ENCODE measurements at places on chromosomes 2 and 18.

GRCh38 chr2:47043891-47044239 lies 111.2 kb downstream of the STPG4 start:
- no peak for DNase-seq

DNA sequence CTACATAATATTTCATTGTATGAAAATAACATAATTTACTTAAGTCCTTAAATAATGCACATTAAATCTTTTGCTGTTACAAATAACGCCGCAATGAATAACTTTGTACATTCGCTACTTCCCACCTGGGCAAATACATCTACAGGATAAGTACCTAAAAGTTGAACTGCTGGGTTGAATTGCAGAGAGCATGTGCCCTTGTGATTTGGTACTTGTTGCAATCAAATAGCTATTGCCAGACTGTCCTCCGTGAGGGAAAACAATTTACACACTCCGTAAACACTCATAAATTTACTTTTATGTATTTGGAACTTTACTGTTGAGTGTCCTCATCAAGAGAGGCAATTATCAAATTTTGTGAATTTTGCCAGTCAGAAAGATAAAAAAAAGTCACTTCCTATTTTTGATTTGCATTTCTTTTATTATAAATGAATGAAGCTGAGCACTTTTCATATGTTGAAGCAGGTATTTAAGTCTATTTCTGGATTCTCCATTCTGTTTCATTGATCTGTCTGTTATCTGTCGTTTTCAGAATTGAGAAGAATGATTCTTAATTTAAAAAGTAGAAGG lies 140.8 kb upstream of the SERTAD2 start:
- DNase-seq = no peak

DNA sequence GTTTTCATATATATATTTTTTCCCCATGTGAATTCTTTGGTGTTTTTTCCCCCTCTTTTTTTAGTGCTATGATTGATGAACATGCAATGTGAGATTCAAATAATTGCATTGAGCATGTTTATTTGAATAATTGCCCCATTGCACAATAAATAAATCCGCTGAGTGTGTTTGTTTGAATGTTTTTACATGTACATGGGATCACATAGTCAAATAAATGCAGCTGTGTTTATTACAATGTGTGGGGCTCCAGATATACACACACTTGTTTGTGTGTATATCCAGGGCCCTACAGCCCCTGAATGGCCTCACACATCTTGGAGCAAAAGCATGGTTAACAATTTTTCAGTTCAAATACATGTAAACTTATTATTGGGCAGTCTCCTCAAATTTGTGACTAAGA lies 134.5 kb downstream of the ZEB2 start:
- DNase-seq = no peak

- DNase-seq = no peak
These were observed 42.6 kb upstream of the SETBP1 start for GRCh38 chr18:44638034-44638540.

DNA sequence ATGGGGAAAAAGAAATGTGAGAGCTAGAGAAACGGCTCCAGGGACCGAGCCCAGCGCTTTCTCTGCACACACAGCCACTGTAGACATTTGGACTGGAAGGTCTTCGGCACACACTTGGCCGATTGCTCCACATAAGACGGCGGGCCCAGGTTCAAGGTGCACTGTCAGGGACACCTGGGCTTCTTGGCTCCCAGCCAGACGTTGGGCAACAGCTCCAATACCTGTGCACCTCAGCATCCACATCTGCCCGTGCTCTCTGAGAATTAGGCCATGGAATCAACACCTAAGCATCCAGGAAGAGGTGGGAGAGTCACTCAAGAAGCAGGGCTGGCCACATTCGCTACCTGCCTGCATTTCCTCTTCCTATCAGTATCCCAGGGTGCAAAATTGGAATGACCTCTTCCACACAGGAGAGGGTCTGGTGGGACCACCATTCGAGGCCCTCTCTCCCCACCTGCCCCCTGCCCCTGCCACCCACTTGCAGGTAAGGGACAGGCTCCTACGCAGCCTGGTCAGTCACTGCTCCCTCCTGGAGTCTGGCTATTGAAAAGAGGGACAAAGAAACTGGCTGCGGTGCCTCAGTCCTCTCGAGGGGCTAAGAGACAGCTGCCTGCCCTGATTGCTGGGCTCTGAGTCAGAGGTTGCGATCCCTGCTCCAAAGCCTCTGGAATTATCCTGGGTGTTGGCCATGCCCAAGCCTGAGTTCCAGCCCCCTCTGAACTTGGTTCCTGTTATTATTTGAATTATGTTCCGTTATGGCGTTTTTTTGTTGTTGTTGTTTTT lies 40.1 kb upstream of the TAF1B start:
- DNase-seq = peak; percentile 44

DNA sequence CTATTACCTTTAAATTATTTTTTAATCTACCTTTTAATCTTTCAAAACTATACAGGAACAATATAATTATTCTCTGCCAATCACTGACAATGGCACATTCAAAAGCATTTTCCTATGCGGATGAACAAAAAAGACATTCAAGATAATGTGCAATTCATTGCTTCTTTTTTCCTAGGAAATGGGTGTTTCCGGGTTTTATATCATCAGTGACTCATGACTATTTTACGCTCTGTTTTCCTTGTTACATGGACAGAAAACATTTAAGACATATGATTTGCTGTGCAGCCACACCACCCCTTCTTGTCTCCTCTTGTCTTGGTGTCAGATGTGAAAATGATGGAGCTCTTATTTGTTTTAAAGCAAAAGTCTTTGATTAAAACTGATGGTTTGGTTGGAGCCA lies 184.7 kb upstream of the LINC00305 start:
- DNase-seq = no peak

DNA sequence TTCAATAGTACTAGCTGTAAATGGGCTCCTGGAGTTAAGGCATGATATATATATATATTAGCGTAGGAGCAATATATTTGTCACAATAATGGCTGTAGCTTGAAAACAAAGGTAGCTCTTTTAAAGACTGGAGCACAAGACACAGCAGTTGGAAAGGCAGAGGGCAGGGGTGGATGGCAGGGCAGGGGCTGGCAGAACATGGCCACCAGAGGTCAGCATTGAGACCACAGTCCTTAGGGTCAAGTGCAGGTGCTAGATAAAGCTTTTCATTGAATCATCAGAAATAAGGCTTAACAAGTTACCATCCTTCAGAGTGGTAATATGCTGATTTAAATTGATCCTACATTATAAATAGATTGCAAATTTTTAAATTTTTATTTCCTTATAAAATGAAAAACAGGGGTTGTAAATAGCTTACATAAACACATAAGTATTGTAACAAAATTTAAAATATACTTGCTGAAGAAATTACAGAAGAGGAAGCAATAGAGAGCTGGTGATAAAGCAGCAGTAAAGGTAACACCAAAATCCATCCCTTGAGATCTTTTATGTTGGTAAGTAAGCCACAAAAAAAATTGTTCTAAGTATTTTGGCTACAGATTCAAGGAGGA lies 161.2 kb upstream of the PIEZO2 start:
- DNase-seq = peak; percentile 58

GRCh38 chr2:181810823-181811695 lies 80.5 kb upstream of the ITPRID2 start:
- peak; percentile 74 for DNase-seq

DNA sequence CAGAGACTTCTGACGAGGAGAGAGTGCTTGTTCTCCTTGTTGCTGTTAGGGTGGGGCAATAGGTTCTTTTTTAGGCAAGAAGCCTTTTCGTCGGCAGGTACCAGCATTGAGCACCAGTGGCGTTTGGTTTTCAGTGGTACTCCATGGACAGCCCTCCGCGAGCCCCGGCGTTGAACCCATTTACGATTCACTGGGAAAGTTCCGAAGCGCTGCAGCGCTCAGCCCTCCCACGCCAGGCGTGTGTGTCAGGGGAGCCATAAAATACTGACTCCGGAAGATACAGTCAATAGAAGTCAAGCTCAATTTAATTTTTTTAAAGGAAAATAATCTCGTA lies 494 bp upstream of the ROCK1 start:
- no peak for DNase-seq

GRCh38 chr2:191252699-191253098 lies 7.5 kb downstream of the MYO1B start:
- DNase-seq = no peak

DNA sequence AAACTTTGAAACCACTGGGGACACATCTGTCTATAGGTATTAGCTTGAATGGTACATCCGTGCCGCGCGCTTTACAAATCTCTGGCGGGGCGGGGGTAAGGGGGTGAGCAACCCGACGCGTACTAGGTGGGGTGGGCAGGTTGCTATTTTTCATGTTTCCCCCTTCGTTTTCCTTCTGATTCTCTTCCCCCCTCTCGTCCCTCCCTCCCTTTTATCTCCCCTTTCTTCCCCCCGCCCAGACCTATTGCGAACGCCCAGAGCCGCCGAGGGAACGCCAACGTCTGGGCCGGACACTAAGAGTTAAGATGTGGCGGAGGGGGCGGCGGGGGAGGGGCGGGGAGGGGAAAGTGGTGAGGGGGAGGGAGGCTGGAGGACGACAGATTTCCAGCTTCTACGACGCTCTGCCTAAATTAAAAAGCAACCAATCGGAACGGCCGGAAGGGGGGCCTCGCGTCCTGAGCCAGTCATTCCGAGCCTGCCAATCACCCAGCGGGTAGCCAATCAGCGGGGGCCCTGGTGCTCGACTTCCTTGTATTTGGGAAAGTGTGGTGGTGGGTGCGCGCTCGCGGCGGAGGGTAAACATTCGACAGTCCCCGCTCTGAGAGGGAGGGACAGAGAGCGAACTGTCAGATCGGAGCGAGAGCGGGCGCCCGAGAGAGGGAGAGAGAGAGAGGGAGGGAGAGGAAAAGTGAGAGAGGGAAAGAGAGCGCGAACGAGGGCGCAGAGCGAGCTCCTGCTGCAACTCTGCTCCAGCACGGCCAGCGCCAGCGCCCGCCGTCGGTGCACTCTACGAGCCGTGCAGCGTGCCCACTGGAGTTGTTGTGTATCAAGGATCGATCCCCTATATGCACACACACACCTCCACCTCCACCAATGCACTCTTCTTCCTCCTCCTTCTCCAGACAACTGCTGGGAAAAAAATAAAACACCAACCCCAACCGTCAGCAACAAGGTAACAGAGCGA lies at the start of gene POU3F3:
Gene POU3F3, plus strand, starts transcription at position 582 of the 964 bp plus-strand sequence. CDS start 1,396 bp downstream, outside the sequence.
- no peak for DNase-seq

- no peak for DNase-seq
These were observed 4.4 kb upstream of the PAX3 start for GRCh38 chr2:222303045-222303827.

DNA sequence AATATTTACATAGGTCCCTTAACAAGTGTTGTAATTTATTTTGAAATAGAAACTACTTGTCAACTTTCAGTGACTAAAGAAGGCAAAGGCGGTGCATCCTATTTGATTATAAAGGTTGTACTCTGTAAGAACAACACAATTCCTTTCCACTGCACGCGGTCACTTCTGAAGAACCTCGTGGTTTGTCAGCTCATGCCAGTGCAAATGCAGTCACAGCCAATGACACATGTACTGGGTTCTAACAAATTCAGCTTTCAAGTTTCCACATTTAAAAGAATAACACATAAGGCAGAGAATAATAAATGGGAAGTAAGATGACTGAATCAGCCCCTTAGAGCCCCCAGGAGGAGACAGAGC lies 39.7 kb downstream of the CYB5A start:
- DNase-seq = peak; percentile 30

DNA sequence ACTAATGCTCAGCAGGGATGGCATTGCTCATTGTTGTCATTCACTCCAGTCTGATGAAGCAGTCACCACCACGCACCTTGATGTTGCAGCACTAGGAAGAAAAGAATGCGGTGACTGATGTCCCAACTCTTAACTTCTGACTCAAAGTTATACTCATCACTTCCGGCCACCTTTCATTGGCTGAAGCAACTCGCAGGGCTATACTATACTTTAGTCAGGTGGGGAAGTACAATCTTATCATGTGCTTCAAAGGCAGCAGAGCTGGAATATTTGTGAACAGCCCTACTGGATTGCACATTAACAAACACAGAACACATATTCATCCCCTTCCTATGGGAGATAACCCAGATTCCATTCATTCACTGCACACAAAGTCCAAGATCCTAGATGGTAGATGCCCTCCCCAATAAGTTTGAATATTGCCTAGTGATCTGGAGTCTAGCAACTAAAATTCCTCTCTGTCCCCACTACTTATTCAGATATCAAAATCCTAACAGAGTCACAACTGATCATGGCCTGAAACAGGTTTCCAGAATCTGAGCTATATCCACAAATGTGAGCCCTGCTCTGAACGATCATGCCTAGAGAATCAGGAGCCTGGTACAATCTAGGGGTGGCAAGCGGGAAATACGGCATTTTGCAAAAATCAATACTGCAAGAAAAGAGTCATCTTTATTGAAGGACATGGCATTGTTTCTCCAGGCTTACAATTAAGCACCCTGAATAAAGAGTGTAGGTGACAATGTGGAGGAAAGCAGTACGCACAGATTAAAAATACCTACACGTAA lies 3.4 kb upstream of the SPATS2L start:
- DNase-seq = peak; percentile 73

GRCh38 chr18:75502286-75502685 lies 74.8 kb upstream of the SMIM21 start:
- DNase-seq = no peak

- DNase-seq = no peak
These were observed 42.4 kb upstream of the RPE start for GRCh38 chr2:209960045-209960444.

DNA sequence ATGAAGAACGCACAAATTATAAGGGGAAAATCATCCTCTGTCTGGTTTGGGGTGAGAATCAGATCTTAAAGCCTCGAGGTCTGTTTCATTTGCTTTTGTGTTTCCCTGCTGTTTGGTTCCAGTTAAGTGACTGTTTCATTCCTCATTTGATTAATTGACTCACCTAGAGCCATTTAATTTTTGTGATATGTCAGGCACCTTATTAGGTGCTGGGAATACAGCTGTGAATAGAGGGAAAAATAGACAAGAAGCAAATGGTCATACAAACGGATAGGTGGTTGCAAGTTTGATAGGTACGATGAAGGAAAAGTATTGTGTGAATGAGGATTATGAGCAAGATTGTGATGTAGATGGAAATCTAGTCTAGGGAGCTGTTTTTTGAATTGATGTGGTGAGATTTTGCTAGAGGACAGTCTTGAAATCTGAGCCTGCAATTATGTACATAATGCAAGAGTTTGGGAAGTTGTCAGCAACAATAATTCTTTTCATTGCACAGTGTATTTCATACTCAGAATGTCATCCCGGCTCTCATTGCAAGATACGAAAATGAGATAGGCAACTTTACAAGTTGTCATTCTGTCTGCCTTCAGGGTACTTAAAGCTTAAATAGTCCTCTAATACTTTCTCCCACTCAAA lies 2.2 kb downstream of the ACSL3 start:
- no peak for DNase-seq

- DNase-seq = no peak
These were observed 290.8 kb upstream of the MC4R start for GRCh38 chr18:60663060-60663989.

DNA sequence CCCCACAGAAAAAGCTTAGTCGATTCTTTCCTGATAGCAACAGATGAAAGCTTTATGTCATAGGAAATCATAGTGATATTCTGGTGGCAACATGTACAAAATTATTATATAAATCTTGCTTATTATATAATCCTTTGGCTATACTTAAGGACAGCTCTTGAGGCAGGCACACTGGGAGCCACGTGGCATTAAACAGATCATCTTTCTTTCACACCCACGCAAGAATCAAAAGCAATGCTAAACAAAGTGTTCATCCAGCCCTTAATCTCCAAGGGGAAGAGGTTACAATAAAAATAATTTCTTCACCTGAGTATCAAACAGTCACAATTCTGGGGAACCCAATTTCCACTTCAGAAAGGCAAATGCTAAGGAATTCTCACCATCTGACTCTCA lies 57.8 kb downstream of the CYB5A start:
- no peak for DNase-seq

- DNase-seq = no peak
These were observed 311.9 kb downstream of the TXNL1 start for GRCh38 chr18:56326336-56327072.
